EL (cell line): ENCODE measurements at places on chromosomes 16 and 17.

GRCh38 chr17:48927978-48928745 is 16.5 kb downstream of the SNF8 start:
- DNase-seq = no peak

GRCh38 chr17:47733674-47734410 is 806 bp downstream of the TBX21 start:
- no peak for DNase-seq

DNA sequence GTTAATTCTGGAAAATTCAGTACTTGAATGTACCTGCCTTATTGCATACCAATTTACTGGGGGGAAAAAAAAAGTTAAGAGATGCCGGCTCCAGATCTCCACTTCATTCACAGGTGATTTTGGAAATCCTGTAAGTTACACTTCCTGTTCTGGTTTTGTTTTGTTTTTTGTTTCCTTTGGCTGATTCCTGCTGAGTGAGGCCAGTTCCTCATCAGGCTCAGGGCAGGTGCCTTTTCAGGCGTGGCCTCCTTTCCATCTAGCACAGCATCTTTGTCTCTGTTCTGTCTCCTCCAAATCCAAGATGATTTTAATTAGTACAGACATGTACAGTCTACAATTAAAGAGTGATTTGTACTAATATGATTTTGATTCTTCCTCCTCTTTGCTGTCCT is 19.2 kb downstream of the CYB561 start:
- no peak for DNase-seq

GRCh38 chr17:81666092-81666341 is 388 bp downstream of the OXLD1 start:
- DNase-seq = no peak

DNA sequence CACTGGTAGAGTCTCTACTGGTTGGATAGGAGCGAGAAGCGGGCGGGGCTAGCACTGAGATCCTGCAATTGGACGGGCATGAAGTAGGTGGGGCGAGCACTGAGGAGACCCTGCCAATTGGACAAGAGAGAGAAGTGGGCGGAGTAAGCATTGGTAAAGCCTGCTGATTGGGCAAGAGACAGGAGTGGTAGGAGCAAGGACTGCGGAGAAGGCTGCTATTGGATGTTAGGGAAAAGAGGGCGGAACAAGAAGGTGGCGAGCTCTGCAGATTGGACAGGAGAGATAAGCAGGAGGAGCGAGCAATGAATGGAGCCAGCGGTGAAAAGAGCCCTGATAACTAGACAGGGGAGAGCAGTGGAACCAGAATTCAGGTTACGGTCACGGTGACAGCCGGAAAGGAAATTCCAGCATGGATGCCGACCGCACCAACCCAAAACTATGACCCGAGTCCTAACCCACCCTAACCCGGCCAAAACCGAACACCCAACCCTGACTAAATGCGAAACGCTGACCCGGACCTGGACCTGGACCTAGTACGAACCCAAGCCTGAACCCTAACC is 4.8 kb downstream of the SCGB1C2 start:
- peak; percentile 33 for DNase-seq

DNA sequence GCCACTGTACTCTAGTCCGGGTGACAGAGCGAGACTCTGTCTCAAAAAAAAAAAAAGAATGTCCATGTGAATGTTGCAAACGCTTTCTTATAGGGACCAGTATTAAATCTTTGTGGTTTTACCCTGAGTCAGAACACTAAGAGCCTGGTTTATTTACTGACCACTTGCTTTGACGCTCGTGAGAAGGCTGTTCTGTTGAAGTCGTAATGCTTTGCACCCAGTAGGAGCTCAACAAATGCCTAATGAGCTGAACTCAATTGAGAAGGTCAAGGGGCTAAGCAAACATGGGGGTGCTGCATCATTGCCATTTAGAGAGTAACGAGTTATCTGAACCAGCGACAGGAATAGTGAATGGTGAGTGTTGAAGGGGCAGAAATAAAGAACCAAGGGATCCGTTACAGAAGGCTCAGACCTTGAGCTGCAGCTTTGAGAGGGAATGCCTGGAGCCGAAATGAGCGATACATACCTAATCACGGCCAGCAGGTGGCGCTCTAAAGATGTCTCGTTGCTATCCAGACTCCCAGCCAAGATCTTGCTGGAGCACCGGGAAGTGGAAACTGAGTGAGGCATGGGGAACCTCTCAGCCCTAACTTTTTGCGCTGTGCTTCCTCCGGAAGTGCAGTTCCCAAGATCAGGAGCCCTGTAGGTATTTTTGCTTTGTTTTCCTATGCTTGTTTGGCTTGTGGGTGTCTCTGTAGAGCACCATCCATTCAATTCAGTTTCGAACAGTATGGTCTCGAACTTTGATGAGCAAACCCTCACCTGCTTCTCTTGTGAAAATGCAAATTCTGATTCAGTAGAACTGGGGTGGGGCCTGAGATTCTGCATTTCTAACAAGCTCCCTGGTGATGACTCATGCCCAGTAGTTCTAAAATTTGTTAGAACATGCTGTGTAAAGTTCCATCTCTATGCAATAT is 12.6 kb upstream of the RNF222 start:
- DNase-seq = peak; percentile 89
